NK-92 treated with Interleukin-12 subunit alpha and Interleukin-12 subunit beta, amount 100 ng/mL, for 24 hours (cell line): ENCODE measurements at places on chromosomes 4 and X.

DNA sequence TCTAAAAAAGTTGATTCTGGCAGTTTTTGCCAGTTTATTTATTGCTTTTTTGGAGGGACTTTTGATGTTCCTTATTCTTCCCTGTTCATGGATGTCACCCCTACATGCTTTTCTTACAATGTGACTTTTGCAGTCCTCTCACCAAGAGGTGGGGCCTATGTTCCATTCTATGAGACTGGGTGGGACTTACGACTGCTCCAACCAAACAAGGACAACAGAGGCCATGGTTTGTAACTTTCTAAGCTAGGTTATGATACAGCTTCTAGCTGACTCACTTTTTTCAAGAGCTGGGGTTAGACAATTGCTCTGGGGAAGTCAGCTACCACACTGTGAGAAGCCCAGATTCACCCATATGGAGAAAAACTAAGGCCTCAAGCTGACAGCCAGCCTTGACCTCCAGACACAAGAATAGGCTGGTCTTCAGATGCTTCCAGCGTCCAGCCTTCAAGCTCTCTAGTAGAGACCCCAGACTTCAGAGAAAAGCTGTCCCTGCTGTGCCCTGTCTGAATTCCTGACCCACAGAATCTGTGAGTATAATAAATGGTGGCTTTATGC is 39.5 kb downstream of the ENOPH1 start:
- DNase-seq: no peak

DNA sequence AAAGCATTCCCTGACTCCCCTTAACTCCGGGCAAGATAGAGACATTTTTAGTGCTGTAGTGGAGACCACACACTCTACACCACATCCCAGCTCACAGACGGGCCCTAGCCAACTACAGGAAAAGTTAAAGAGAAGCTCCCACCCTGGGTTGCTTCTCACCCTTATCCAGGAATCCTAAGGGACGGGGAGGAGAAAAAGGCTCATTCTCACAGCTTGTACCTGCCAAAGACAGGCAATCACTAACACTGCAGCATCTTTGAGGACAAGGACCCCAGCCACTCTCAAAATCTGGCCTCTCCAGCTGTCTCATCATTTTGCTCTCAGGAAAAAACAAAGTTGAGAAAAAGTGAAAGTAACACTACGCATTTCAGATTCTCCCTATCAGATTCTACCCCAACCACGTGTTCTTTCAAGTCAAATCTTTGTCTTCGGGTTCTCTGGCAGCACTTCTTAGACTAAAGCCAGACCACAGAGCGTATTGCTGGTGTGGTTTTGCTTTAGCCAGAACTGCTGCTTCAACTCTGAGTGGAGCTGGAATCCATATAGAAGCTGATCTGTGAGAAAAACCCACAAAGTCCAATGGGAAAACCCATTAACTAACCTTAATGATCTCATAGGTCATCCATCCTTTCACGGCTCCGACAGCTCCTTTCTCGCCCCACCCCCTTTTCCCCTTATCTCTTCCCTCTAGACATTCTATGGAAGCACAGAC is 605.9 kb upstream of the DIPK2B start:
- DNase-seq: no peak

- DNase-seq: peak; percentile 10
Observed at GRCh38 chrX:103464774-103465117, 54.5 kb downstream of the RAB40A start.

- DNase-seq: no peak
Observed at GRCh38 chr4:92305148-92305877, 1.5 kb downstream of the GRID2 start.

GRCh38 chr4:61985426-61985825 is 785.3 kb downstream of the ADGRL3 start:
- DNase-seq: no peak

DNA sequence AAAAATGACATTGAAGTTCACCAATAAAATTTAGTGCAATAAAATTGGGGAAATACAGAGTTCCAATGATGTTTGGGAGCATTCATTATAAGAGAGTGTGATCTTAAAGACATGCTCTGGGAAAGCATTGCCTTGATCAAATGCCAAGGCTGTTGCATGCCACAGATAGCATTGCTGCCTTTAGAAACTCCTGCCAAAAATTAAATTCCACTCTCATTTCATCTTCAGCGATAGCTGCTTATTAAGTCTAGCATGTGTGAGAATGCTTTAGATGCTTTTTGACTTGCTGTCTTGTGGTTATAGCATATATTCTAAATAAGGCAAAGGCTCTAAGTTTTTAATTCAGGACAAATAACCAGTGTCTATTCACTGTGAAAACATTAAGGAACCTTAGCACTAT is 49.3 kb downstream of the NPNT start:
- no peak for DNase-seq

- DNase-seq: no peak
Observed at GRCh38 chr4:17957688-17958087, 63.9 kb downstream of the LCORL start.

DNA sequence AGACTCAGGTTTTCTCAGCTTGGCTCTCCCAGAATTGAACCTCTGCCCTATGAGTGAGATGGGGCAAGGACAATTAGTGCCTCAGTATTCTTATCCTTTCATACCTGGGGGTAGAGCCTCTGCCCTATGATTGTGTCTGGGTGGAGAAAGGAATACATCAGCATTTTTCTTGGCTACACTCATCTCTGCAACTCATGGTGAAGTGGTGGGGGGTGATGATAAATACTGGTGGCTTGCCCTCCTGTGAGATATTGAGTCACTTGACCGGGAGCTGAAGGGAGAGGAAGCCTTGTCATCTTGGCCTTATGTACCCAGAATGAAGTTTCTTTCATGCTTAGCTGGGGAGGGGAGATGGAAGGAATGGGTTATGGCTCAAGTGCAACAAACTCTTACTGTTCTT is 71.3 kb upstream of the ENOX2 start:
- DNase-seq: no peak

DNA sequence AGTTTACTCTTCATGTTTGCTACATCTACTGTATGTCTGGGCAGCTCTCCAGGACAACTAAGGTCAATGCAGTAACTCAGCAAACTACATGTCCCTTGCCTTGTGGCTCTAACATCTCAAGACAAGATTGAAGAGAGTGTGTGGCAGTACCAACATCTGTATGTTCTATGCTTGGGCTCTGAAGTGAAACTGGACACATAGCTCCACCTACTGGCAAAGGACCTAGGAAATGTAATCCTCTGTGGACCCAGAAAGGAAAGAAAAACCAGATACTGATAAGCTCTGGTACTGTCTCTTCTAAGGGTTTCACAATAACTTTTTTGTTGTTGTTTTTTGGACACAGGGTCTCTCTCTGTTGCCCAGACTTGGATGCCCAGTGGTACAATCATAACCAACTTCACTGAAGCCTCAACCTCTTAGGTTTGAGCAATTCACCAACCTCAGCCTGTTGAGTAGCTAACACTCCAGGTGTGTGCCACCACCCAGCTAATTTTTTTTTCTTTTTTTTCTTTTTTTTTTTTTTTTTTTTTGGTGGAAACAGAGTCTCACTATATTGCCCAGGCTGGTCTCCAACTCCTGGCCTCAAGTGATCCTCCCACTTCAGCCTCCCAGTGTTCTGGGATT is 64.1 kb downstream of the QDPR start:
- DNase-seq: peak; percentile 20

DNA sequence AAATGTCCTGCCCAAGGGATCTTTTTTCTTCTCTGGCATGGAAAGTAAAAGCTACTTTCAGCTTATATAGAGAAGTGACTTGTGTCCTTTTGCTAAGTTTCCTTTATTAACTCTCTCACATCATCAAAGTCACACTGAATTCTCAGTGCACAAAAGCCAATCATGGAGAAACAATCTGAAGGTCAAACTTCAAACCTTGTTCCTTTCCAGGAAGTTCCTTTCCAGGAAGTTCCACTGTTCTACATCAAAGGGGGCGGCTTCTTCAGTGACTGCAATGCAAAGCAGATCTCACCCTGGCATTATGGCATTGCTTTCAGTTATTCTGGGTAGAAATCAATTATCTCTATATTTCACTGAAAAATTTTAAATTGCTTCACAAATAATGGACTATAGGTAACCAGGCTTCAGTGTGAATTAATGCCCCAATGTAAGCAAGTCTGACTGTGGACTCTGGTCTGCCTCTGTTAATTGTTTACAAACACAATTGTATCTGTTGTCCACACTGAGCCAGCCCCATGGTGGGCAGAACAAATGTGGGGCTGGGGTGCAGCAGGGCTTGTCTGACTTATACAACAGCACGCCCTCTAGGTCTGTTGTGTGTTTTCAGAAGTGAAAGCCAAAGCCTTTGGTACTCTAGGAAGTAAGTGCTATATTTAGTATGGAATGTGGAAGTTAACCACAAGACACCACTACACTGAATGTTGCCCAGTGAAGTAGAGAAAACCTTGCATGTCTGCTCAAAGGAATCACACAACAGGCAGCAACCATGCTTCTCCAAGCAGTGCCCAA is 98.8 kb downstream of the CDS1 start:
- no peak for DNase-seq

DNA sequence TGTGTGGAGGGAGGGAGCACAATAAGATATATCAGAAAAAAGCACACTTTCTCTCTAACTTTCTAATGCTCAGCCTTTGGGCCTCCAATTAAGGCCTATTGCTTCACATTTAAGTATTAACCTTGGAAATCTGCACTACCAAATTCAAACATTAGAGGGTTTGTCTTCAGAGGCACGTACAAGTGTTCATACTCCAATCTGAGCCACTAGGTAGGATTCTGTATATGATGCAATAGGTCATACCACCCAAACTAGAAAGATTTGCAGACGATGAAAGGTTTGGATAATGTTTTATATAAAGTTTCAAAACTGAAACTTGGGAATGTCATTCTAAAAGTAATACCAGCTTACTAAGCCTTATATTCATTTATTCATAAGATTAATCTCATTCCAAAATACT is 106.4 kb downstream of the MID1 start:
- DNase-seq: no peak

- no peak for DNase-seq
Observed at GRCh38 chrX:7233580-7234406, 85.8 kb upstream of the PUDP start.

- DNase-seq: no peak
Observed at GRCh38 chrX:32443841-32444240, 767.5 kb downstream of the DMD start.

- no peak for DNase-seq
Observed at GRCh38 chrX:53004811-53005210, 43.8 kb upstream of the GPR173 start.

GRCh38 chr4:98394134-98394533 is 132.9 kb downstream of the RAP1GDS1 start:
- no peak for DNase-seq

- no peak for DNase-seq
Observed at GRCh38 chr4:13364653-13365052, 119.5 kb downstream of the RAB28 start.

GRCh38 chr4:7161721-7162214 is 30.6 kb upstream of the SORCS2 start:
- DNase-seq: no peak

DNA sequence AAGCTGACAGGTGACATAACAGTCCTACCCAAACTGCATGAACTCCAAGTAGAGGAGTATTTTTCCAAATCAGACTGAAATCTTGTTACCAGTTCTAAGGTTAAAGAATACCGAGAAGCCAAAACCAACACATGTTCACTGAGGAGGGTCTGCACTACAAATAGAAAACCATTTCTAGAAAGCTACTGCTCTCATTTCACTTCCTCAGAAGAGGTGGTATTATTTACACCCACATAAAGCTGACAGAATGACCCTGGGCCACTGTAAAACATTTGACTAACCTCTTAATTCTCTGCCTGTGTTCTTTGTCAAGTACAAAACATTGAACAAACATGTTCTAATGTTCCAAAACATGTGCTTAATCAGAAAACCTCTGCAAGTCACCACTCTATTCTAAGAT is 95.8 kb downstream of the IQCM start:
- DNase-seq: no peak

- DNase-seq: no peak
Observed at GRCh38 chr4:142557239-142557801, 288.8 kb downstream of the INPP4B start.

- DNase-seq: no peak
Observed at GRCh38 chr4:20318001-20318908, 66.5 kb downstream of the SLIT2 start.

GRCh38 chr4:147846318-147847155 is 114.6 kb downstream of the ARHGAP10 start:
- DNase-seq: no peak

- DNase-seq: no peak
Observed at GRCh38 chr4:83071116-83071515, 36.1 kb downstream of the COPS4 start.

DNA sequence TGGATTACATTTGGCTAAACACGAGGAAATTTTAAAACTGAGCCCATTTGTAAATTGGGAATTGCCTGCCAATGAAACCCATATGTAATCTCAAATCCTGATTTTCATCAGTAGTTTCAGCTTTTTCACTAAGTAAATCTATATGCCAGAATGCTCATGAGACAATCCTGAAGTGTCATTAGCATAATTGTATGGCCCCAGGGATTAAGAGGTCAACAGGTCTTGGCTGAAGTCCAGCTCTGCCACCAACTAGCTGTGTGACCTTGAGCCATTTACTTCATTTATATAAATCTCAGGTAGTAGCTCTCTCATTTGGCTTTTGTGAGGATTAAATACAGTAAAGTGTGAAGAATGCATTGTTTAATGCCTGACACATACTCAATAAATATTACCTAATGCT is 320.5 kb upstream of the EMCN start:
- DNase-seq: no peak

DNA sequence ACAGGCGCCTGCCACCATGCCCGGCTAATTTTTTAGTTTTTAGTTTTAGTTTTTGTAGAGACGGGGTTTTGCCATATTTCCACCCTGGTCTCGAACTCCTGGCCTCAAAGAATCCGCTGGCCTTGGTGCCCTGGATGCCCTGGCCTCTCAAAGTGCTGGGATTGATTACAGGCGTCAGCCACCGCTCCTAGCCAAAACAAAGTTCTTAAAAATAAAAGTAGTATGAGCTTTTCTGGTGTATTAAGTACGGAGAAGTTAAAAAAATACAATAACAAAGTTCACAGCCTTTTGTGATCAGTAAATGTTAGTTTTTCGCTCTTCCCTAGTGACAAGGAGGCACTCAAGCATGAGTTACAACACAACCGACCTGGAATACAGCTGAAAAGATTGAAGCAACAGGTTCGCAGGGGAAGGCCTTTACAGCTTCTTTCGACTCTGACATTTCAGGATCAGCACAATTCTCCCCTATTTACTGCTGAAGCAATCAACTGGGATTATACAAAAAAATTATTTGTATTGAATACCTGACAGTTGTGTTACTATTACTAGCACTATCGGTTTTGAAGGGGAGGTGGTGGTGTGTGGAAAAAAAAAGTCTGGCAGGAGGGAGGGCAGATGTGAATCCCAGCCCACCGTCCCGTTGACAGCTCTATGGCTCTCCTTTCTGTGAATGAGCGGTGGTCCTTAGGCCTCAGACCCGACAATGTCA is 893 bp upstream of the METAP1 start:
- no peak for DNase-seq

GRCh38 chr4:89338206-89338605 is 30.6 kb upstream of the GPRIN3 start:
- no peak for DNase-seq

- no peak for DNase-seq
Observed at GRCh38 chrX:122625239-122625638, 558.8 kb upstream of the GRIA3 start.
